ENCODE measurements at places on chromosomes 11 and 22.

DNA sequence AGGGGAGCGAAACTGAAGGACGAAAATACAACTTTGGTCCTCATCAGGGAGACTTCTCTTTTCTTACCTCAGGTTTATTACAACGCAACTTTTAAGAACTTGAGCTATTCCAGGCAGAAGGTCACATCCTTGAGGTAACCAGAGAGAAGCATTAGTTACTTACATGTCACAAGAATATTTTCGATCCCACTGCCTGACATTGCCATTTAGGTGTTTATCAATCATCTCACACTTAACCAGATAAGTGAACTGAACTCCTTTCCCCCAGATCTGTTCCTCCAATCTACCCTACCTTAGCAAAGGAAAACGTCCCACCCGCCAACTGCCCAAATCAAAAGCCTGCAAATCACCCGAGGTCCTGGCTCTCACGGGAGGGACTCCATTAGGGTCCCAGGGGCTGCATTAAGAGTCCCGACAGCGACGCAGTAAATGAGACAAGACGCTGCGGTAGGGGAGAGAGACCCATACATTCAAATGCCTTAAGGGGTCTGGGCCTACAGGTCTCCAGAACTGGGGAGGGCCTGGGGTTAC is 734 bp downstream of the ZNF280B start:
- no peak for DNase-seq

DNA sequence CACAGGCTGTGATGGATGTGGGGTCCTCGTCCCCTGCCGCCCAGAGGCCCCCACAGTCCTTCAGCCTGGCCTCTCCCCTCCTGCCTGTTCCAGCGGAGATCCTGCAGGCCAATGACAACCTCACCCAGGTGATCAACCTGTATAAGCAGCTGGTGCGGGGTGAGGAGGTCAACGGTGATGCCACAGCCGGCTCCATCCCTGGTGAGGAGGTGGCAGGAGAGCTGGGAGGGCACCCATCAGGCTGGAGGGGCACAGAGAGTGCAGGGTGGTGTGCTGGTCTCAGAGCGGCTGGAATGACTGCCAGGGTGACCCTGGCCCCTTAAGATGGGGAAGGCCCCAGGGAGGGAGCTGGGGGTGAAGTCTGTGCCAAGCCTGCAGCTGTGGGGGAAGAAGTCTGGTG is 14.6 kb upstream of the SH3BP1 start:
- no peak for DNase-seq

DNA sequence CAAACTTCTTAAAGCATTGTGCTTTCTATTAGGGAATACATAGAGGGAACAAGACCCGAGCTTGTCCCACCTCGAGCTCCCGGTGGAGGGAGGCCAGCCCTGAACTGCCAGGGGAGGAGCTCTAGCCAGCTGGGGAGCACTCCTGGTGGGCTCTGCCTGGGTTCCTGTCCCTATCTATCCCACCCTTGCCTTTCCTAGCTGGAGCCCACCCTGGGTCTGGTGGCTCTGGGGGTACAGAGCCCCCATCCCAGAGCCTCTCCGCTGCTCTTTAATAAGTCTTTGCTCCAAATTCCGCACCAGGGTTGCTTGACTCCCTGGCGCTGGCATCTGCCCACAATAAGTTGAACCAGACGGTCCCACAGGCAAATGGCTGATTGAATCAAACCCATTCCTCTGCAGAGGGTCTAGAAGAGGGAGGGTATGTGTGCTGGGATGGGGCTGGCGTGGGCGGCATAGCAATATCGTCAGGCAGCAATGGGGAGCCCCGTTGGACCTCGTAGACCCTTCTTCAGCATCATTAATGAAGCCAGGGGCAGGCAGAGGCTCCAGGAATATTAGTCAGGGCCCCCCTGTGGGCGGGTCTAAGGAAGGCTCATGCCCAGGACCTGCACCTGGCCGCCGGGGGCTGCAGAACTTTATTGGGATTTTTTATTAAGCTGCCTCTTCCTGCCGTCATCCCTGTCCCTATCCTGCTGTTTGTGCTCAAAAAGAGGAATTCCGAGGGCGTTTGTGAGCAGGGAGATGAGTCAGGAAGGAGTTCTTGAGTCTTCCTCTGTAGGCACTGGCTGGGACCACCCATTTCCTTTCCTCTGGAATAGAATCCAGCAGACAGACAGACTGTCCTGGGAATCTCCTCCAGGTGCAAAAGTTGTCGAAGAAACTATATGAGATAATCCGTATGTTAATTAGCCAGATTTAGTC is 38.5 kb upstream of the RIC3 start:
- no peak for DNase-seq

- DNase-seq, result no peak
These were observed 53.3 kb downstream of the CD82 start for GRCh38 chr11:44618561-44619425.

DNA sequence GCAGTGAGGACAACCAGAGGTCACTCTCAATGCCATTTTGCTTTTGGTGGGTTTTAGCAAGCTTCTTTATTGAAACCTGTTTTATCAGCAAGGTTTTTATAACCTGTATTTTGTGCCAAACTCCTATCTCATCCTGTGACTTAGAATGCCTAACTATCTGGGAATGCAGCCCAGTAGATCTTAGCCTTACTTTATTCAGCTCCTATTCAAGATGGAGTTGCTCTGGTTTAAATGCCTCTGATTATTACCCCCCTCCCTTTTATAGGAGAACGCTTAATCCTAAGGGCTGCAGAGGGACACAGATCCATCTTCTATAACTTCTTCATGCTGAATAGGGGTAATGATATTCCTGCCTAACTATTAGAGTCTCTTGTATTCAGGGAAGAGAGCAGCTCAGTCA is 179.1 kb downstream of the KIF18A start:
- no peak for DNase-seq
